Stimulated activated naive CD8-positive, alpha-beta T cell treated with anti-CD3 and anti-CD28 coated beads, Interleukin-15, amount 100 ng/mL, for 72 hours (primary cell): ENCODE measurements at places on chromosomes 4 and X.

GRCh38 chr4:182916483-182917181, 554 bp downstream of the DCTD start:
- peak; percentile 54 for DNase-seq

GRCh38 chrX:108285356-108285755, 152.9 kb downstream of the COL4A6 start:
- DNase-seq = no peak

DNA sequence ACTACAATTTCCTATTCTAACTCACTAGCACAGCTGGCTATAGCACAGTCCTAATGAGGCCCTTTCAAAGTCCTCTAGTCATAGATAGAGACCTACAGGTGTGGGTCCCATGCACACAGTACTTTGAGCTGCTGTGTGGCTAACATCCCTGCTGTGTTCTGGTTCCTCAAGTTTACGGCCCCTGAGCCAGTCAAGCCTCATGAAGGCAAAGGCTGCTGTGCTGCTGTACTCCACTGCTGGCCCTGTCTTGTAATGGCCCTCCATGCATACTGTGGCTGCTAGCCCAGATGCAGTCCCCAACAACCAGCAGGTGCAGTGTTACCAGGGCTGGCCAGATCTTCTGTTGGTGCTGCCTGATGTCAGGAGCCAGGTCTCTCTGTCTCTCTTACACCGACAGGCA, 23.4 kb upstream of the ENPEP start:
- DNase-seq = no peak

GRCh38 chr4:6372649-6373525, 99.5 kb downstream of the PPP2R2C start:
- no peak for DNase-seq

DNA sequence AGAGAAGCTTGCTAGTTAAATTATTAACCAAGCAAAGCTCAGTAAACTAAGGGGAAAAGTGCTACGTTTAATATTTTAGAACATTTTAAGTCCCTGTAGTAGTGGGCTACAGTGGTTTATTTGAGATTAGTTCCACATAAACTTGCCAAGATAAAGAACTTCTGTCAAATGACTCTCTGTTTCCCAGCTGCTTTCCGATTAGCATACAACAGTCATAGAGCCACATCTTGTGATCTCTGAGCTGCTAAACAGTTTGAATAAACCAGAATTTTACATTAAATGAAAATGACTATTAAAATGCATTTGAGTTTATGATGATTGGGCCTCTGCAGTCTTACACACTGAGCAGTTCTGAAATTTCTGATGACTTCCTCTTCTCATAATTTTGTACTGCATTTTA, 568.5 kb downstream of the IQCM start:
- no peak for DNase-seq

DNA sequence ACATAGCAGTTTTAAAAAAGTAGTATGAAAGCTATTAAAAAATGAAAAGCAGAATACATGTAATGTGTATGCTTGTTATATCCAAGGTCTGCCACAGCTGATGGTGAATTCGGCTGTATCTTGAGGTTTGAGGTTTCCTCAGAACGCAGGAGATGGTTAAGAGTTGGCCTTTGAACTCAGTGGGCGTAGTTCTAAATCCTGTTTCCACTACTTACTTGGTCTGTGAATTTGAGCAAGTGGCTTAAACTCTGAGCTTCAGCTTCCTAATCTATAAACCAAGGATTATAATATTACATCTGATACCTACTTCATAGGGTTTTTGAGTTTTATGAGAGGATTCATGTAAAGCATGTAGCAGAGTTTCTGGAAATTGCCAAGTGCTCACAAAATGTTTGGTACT, 125.2 kb downstream of the STIM2 start:
- peak; percentile 46 for DNase-seq

DNA sequence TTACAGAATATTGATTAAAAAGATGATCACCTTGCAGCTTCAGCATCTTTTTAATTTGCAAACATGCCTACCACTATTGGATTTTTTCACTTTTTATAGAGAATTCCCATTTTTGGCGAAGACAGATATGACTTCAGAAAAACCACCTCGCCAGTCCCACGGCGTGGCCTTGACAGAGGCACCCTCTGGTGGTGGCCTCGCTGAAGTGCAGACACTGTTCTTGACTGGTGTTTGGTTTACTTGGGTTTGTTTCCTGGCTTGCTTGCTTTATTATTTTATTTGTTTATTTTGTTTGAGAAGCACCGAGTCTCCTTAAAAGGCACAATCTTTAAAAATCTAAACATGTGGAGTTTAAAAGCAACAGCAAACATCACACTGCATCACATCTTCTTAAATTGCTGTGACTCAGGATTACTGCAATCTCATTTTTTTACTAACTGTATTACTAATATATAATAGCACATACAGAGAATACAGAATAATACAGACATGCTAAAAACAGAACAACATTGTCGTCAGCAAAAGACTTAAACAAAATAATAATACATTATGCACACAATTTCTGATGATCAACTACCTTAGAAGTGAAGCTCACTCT, 13.1 kb upstream of the AMTN start:
- DNase-seq = peak; percentile 37

DNA sequence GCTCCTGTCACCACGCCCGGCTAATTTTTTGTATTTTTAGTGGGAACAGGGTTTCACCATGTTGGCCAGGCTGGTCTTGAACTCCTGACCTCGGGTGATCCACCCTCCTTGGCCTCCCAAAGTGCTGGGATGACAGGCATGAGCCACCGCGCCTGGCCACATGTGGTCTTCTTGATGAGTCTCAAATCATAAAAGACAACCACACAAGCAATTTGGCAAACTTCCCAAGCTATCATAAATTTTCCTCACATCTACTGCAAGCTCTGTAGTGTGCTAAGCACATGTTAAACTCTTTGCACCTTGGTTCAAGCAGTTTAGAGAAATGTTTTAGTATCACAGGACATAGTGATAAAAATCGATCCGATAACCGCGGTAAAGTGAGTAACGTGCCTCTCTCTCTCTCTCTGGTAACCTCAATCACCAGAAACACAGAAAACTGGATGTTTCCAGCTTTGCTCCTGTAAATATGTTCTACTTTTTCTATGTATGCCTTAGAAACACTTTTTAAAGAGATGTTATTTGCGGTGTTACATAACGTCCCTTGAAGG, 256.8 kb downstream of the DHRSX start:
- no peak for DNase-seq

- no peak for DNase-seq
These were observed 53.7 kb downstream of the ZAR1 start for GRCh38 chr4:48543796-48544195.

GRCh38 chrX:129478516-129478915, 44.8 kb downstream of the SMARCA1 start:
- DNase-seq = no peak

GRCh38 chrX:50927127-50927526, 16.6 kb downstream of the BMP15 start:
- no peak for DNase-seq

- DNase-seq = peak; percentile 45
These were observed 440.2 kb downstream of the INPP4B start for GRCh38 chr4:142405695-142406498.

- no peak for DNase-seq
These were observed 71.1 kb downstream of the DCK start for GRCh38 chr4:71064521-71064920.

DNA sequence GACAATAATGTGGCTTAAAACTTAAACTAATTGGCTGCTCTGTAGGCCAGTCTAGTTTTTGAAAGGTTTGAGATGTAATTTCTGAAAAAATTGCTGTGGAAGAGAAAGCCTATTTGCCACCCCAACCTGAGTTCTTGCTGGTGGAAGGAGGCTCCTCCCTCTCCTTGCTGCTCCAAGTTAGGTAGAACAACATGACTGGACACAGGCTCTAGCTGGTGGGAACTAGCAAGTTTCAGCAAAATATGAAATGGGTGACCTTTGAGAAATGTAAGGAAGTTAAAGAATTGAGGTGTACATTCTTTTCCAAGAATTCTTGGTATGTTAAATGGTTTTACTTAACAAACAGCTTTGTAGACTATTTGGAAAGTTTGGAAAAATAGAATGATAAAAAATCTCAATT, 8.0 kb downstream of the RPL34 start:
- no peak for DNase-seq

DNA sequence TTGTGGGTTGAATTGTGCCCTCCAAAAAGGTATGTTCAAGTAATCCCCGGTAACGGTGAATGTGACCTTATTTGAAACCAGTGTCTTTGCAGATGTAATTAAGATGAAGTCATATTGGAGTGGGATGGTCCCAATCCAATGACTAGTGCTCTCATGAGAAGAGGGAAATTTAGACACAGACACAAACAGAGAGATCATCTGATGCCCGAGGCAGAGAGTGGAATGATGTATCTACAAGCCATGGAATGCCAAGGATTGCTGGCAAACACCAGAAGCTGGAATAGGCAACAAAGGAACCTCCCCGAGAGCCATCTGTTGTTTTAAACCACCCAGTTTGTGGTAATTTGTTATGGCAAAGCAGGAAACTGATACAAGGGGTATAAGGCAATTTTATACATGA, 35.1 kb downstream of the RPS6KA3 start:
- no peak for DNase-seq
